ENCODE measurements at places on chromosomes 7 and 10. TPM values are rescaled to one million over a fixed set of nuclear protein-coding genes. Genes with fewer than 3 reads are reported as not detected.

GRCh38 chr7:25459057-25459456, 230.8 kb upstream of the NPVF start:
- no peak for DNase-seq
- H3K4me1 ChIP-seq: no peaks in the 10 kb centered on the region
- H3K27ac ChIP-seq: no peak overlapping the region
- H3K36me3 ChIP-seq: no peaks in the 10 kb centered on the region
- H3K27me3 ChIP-seq: no peaks in the 10 kb centered on the region

- H3K27me3 ChIP-seq: no peaks in the 10 kb centered on the region
- no peaks in the 10 kb centered on the region for H3K36me3 ChIP-seq
- no peak overlapping the region for H3K27ac ChIP-seq
- H3K4me1 ChIP-seq: no peaks in the 10 kb centered on the region
- no peak for DNase-seq
Measured at GRCh38 chr7:122597277-122597676, 101.6 kb downstream of the RNF133 start.

- H3K4me1 ChIP-seq: peaks cover 16% of the 10 kb centered on the region
- DNase-seq: no peak
- H3K27me3 ChIP-seq: no peaks in the 10 kb centered on the region
- H3K4me3 ChIP-seq: no peak overlapping the region
- no peaks in the 10 kb centered on the region for H3K36me3 ChIP-seq
- H3K27ac ChIP-seq: peak overlapping the region; percentile 89
Measured at GRCh38 chr7:139111147-139111546, 1.6 kb upstream of the ZC3HAV1 start.

DNA sequence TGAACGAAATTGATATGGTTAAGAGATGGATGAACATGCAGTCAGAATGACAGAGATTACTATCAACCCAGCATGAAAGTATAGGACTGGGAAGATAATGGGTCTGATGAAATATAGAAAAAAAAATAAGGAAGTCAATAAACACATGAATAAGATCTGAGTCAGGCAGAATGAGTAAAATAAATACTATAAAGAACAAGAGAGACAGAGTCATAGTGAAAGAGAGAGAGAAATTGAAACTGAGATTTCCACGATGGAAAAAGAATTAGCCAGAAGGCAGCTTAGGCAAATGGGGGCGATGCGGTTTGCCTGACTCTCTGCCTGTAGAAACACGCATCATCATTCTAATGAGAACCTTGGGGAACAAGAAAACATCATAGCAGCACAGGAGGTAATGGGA, 26.6 kb downstream of the SEMA3D start:
- no peak for DNase-seq
- no peaks in the 10 kb centered on the region for H3K27me3 ChIP-seq
- no peak overlapping the region for H3K27ac ChIP-seq
- H3K4me3 ChIP-seq: no peak overlapping the region
- H3K4me1 ChIP-seq: no peaks in the 10 kb centered on the region
- no peaks in the 10 kb centered on the region for H3K36me3 ChIP-seq

- H3K4me1 ChIP-seq: peaks cover 26% of the 10 kb centered on the region
- no peak for DNase-seq
- peaks cover 4% of the 10 kb centered on the region for H3K27me3 ChIP-seq
Measured at GRCh38 chr7:156947120-156947843, 2.2 kb upstream of the NOM1 start.

GRCh38 chr7:88184848-88185304, 35.0 kb downstream of the SRI start:
- no peaks in the 10 kb centered on the region for H3K27me3 ChIP-seq
- no peak overlapping the region for H3K27ac ChIP-seq
- DNase-seq: no peak
- H3K36me3 ChIP-seq: no peaks in the 10 kb centered on the region
- H3K4me1 ChIP-seq: no peaks in the 10 kb centered on the region

DNA sequence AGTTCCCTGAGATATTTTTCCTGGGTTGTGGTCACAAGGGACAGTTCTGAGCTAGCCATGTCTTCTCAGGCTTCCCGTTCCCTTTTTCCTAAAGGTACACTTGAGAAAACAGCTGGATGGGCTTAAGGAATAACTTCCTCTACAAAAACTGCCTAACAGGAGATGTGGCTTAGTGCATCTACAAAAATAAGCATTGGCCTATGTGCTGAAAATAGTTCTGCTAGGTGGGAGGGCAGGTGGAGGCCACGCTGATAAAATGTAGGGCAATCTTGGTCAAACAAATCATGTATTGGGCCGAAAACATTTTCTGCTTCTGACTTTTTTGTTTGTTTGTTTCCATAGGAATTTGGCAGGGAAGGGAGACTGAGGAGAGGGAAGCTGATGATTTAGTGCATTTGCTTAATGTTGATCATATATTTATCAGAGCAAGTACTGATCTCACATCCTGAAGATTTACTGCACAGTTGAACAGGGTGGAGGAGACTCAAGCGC, 409.4 kb upstream of the FZD8 start:
- no peak for DNase-seq
- H3K4me1 ChIP-seq: no peaks in the 10 kb centered on the region
- no peaks in the 10 kb centered on the region for H3K36me3 ChIP-seq
- H3K27me3 ChIP-seq: no peaks in the 10 kb centered on the region

- H3K27me3 ChIP-seq: no peaks in the 10 kb centered on the region
- H3K36me3 ChIP-seq: no peaks in the 10 kb centered on the region
- no peak overlapping the region for H3K27ac ChIP-seq
- no peak for DNase-seq
- no peaks in the 10 kb centered on the region for H3K4me1 ChIP-seq
Measured at GRCh38 chr7:110090110-110090820, 1000.7 kb upstream of the LRRN3 start.

- H3K4me3 ChIP-seq: no peak overlapping the region
- H3K36me3 ChIP-seq: no peaks in the 10 kb centered on the region
- no peaks in the 10 kb centered on the region for H3K27me3 ChIP-seq
- no peak for DNase-seq
- no peaks in the 10 kb centered on the region for H3K4me1 ChIP-seq
- no peak overlapping the region for H3K27ac ChIP-seq
Measured at GRCh38 chr7:91431601-91432000, 167.4 kb downstream of the FZD1 start.

DNA sequence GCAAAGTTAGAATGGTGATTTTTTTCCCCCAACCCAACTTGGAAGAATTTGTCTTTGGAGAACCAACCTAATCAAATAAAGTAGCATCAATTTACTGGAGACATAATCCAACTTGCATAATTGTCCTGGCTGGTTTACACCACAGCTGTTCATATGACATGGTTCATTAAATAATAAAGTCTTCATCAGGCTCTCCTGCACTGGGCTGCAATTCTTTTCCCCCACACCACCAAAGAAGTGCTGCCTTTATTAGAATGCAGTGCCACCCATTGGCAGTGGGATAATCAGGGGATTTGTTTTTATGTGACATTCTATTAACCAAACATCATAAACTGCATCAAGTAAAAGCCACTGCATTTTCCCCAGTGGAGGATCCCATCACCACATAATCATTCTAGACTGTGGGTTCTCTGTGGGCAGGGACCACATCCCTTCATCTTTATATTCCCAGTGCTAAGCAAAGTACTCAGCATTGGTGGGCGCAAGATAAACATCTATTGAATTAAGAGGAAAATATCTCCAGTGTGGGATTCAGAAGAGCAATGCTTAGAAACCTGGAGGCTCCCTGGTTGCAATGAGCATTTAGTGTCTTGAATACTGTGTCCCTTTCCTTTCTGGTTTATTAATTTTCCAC, 322.0 kb downstream of the KCNMA1 start:
- no peak overlapping the region for H3K27ac ChIP-seq
- no peaks in the 10 kb centered on the region for H3K36me3 ChIP-seq
- H3K4me1 ChIP-seq: no peaks in the 10 kb centered on the region
- H3K27me3 ChIP-seq: no peaks in the 10 kb centered on the region

- no peak overlapping the region for H3K4me3 ChIP-seq
- H3K27ac ChIP-seq: no peak overlapping the region
- H3K4me1 ChIP-seq: peaks cover 13% of the 10 kb centered on the region
- DNase-seq: no peak
Measured at GRCh38 chr10:103758294-103758681, 97.1 kb downstream of the SH3PXD2A start.

GRCh38 chr10:3783316-3783681, 1.7 kb downstream of the KLF6 start:
- H3K4me1 ChIP-seq: peaks cover 42% of the 10 kb centered on the region
- H3K27me3 ChIP-seq: no peaks in the 10 kb centered on the region
- H3K36me3 ChIP-seq: peaks cover 38% of the 10 kb centered on the region
- peak overlapping the region; percentile 87 for H3K27ac ChIP-seq
- peak overlapping the region; percentile 86 for H3K4me3 ChIP-seq

GRCh38 chr7:123096434-123096833, 100.9 kb upstream of the TAS2R16 start:
- no peaks in the 10 kb centered on the region for H3K27me3 ChIP-seq
- no peak for DNase-seq
- H3K36me3 ChIP-seq: no peaks in the 10 kb centered on the region
- H3K4me1 ChIP-seq: no peaks in the 10 kb centered on the region
- no peak overlapping the region for H3K4me3 ChIP-seq

DNA sequence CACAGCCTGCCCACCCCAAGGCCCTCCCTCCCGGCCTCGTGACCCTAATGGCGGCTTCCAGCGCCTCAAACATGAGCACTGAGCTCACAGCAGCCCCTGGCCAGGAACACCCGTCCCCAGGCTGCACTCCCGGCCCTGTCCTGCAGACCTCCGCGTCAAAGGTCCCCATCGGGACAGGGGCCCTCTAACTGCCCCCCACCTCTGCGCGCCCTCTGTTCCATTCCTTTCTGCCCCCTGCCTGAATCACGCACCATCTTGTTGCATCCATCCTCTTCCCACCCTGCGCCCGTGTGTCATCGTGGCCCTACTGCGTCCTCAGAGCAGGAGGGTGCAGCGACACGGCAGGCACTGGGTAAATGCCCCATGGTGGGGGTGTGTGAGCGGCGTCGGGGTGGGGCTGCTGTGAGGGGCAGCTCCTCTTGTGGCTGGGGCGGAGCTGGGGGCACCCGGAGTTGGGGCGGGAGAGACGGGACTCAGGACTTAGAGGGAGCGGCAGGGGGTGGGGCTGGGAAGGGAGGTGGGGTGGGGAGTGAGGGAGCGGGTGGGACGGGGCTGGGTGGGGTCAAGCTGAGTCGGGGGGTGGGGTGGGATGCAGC, 13.4 kb downstream of the SLC29A4 start:
- H3K4me1 ChIP-seq: peaks cover 21% of the 10 kb centered on the region
- peaks cover 5% of the 10 kb centered on the region for H3K27me3 ChIP-seq
- no peaks in the 10 kb centered on the region for H3K36me3 ChIP-seq
- no peak for DNase-seq
- no peak overlapping the region for H3K4me3 ChIP-seq
- H3K27ac ChIP-seq: no peak overlapping the region

DNA sequence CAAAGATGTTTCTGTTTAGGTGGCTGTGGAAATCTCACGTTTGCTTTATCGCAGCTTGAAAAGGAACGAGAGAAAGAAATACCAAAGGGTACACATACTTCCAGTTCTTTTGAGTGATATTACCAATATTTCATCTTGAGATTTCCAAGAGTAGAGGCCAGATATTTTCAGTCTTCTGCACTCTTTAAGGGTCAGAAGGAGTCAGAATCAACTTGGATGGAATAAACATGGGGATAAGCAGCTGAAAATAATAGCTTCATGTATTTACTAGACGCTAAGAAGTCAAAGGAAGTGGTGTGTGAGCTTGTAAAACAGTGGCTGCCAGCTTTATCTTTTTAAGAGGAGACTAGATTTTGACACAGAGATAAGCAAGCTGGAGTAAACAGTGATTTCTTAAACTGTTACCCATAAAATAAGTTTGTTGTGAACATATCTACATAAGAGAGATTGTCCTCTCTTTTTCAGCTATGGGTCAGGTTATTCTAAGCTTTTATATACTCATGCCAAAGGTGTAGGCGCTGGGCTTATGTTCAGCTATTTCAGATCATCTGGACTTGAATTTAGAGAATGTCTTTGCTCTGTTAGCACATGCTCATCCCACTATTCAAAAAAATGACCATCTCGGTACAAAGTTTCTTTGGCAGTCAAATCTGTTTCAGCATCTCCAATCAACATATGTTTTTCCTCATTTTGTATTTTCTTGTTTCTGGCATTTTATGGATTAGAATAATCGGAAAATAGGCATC, 170.8 kb upstream of the TCF7L2 start:
- H3K36me3 ChIP-seq: no peaks in the 10 kb centered on the region
- no peaks in the 10 kb centered on the region for H3K4me1 ChIP-seq
- H3K27ac ChIP-seq: no peak overlapping the region
- no peaks in the 10 kb centered on the region for H3K27me3 ChIP-seq
- DNase-seq: no peak

GRCh38 chr7:118938845-118939244, 714.3 kb downstream of the ANKRD7 start:
- H3K27ac ChIP-seq: no peak overlapping the region
- no peak overlapping the region for H3K4me3 ChIP-seq
- H3K36me3 ChIP-seq: no peaks in the 10 kb centered on the region
- no peak for DNase-seq

- no peaks in the 10 kb centered on the region for H3K36me3 ChIP-seq
- no peaks in the 10 kb centered on the region for H3K27me3 ChIP-seq
- H3K27ac ChIP-seq: no peak overlapping the region
- no peaks in the 10 kb centered on the region for H3K4me1 ChIP-seq
- no peak overlapping the region for H3K4me3 ChIP-seq
Measured at GRCh38 chr7:70053421-70053820, 455.1 kb downstream of the AUTS2 start.

GRCh38 chr7:2775376-2775775, 68.7 kb downstream of the GNA12 start:
- H3K4me3 ChIP-seq: no peak overlapping the region
- DNase-seq: no peak
- peaks cover 8% of the 10 kb centered on the region for H3K4me1 ChIP-seq
- no peak overlapping the region for H3K27ac ChIP-seq
- no peaks in the 10 kb centered on the region for H3K36me3 ChIP-seq

GRCh38 chr7:104640506-104640905, 312.1 kb downstream of the LHFPL3 start:
- H3K4me1 ChIP-seq: no peaks in the 10 kb centered on the region
- no peaks in the 10 kb centered on the region for H3K36me3 ChIP-seq
- no peak overlapping the region for H3K27ac ChIP-seq
- H3K27me3 ChIP-seq: no peaks in the 10 kb centered on the region
- no peak overlapping the region for H3K4me3 ChIP-seq

The ZNF511 gene
- total RNA-seq: 28.1 TPM

The PDK4 gene
- total RNA-seq: 0.78 TPM

The EVX1 gene
- not detected for total RNA-seq

The PAX2 gene
- not detected for total RNA-seq

The AMPH gene
- not detected for total RNA-seq

The IGF2BP3 gene
- total RNA-seq: not detected

The GATA3 gene
- total RNA-seq: 92.2 TPM

The DKK1 gene
- not detected for total RNA-seq

The SPDYE1 gene
- total RNA-seq: 0.24 TPM

The ASZ1 gene
- total RNA-seq: not detected

The AKR1C4 gene
- not detected for total RNA-seq

The PAX4 gene
- not detected for total RNA-seq

The ARHGEF35 gene
- 2.4 TPM for total RNA-seq

The GLCCI1 gene
- 132 TPM for total RNA-seq

The ZNF239 gene
- 0.94 TPM for total RNA-seq

The IFIT2 gene
- 103 TPM for total RNA-seq

The IDI2 gene
- total RNA-seq: not detected

The CYP26A1 gene
- total RNA-seq: not detected

The UPK3B gene
- total RNA-seq: 5.3 TPM

The OR2A12 gene
- not detected for total RNA-seq

The WIPF3 gene
- not detected for total RNA-seq

Measured in natural killer cell (primary cell).